ENCODE measurements at places on chromosomes 16 and 17.

- no peak for DNase-seq
Observed at GRCh38 chr16:84548508-84548907, 44.0 kb upstream of the MEAK7 start.

- no peak for DNase-seq
Observed at GRCh38 chr16:76676356-76676755, 399.2 kb downstream of the CNTNAP4 start.

DNA sequence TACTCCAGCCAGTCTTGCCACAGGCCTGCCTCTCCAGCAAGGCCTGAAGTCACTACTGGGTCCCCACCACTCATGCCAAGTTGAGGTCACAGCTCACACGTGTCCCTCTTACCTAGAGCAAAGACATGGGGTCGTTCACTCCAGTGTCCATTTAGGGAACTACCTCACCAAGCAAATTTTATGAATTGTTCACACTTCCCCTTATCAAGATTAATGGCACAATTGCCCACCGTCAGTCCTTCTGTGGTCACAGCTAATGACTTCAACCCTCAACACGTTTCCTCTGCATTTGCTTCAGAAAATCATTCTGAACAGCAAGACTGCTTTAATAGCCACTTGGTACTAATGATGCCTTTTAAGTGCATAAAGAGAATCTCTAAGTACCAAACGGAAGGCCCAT is 14.6 kb downstream of the IRX6 start:
- no peak for DNase-seq

- DNase-seq, result no peak
Observed at GRCh38 chr17:81381632-81382577, 13.4 kb upstream of the BAHCC1 start.

GRCh38 chr16:15482068-15482747 is 47.8 kb downstream of the BMERB1 start:
- peak; percentile 89 for DNase-seq

GRCh38 chr17:1030684-1031532 is 34.0 kb downstream of the TIMM22 start:
- no peak for DNase-seq

DNA sequence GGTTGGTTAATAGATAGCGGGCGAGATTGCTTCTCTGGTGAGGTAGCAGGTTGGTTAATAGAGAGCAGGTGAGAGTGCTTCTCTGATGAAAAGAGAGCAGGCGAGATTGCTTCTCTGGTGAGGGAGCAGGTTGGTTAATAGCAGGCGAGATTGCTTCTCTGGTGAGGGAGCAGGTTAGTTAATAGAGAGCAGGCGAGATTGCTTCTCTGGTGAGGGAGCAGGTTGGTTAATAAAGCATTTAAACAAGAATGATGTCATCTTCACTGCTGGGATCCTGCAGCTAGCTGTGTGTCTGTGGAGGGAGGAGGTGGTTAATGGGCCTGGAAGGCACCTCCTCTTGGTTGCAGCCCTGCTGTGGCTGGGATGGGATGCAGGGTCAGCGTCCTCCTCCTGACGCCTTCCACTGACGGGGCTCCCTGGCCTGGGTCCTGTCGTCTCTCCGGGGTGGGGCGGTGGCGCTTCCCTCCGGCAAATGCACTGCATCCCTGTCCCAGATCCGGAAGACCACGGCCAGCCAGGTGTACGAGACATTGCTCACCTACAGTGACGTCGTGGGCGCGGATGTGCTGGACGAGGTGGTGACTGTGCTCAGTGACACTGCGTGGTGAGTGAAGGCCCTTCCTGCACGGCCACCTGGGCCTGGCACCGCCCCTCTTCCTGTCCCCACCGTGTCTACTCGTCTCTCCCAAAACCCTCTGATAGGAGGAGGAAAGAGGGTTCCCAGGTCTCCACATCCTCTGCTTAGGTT is 99.2 kb upstream of the ZNF750 start:
- no peak for DNase-seq

- DNase-seq, result peak; percentile 31
Observed at GRCh38 chr16:22035153-22035552, 27.2 kb downstream of the MOSMO start.

DNA sequence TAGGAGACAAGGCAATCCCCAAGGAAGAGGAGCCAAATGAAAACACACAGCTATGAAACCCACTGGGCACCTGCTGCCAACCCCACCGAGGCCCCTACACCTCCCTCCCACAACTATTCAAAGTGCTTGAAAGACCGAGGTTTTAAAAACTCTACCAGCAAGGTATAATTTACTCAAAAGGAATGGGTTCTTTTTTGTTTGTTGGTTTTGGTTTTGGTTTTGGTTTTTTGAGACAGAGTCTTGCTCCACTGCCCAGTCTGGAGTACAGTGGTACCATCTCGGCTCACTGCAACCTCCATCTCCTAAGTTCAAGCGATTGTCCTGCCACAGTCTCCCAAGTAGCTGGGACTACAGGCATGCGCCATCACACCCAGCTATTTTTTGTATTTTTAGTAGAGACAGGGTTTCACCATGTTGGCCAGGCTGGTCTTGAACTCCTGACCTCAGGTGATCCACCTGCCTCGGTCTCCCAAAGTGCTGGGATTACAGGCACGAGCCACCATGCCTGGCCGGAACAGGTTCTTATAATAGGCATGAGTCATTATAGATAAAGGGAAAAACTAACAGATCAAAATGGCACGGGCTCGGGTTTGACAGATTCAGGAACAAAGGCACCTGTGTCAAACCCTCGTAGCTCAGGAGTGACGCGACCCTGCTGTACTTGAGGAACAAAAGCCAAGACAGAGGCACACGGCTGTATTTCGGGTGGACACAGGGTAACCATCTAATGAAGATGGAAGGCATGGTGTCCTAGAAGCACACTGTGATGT is 40.7 kb downstream of the COTL1 start:
- DNase-seq, result no peak

DNA sequence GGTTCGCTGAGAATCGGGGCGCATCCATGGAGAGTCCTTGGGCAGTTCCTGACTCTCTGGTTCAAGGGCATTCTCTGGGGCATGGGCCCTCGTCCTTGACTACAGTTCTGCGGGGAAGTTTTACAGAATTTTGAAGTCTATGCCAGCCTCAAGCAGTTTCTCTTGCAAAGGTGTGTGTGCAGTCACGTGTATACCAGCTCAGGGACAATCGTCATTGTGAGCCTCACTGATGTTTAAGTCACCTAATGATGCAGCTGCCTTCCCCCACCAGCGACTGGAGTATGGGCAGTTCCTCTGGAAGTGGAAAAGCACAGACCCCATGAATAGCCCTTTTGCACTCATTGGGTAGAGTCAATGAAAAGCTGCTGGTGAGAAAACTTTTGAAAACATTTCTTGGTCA is 1.3 kb downstream of the PLCG2 start:
- DNase-seq, result no peak

DNA sequence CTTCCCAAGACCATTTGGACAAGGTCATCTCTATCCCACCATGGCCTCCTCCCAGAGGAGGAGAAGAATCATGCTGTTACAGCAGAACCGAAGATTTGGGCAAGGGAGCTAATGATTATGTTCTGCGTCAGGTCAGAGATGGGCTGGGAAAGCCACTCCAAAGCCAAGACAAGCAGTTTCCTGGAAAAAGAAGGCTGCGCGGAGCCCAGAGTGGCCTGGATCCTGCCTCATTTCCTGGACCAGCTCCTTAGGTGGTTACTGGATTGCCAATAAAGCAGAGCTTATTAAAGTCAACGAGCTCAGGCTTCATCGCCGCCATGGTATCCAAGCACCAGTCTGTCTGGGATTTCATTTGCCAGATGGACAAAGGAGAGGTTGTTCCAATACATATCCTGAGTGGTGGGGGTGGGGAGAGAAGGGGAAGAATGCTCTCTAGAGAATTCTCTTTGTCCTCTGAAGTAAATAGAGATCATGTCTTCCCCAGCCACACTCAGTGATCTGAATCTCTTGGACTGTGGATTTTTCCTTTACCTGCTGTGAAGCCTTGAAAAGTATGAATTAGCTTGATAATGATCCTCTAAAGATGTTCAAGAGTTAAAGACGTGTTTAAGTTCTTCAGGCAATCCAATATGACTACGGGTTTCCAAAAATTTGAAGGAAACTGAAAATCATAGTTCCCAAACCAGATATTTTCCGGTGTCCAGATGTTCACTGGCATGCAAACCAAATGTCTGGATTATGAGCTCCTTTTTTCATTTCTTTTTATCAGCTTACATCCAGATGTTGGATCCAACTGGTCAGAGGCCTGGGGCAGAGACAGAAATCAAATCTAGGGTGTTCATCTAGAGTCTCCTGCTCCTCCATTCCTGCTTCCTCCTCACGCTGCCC is 17.7 kb downstream of the PRAC1 start:
- DNase-seq, result no peak

DNA sequence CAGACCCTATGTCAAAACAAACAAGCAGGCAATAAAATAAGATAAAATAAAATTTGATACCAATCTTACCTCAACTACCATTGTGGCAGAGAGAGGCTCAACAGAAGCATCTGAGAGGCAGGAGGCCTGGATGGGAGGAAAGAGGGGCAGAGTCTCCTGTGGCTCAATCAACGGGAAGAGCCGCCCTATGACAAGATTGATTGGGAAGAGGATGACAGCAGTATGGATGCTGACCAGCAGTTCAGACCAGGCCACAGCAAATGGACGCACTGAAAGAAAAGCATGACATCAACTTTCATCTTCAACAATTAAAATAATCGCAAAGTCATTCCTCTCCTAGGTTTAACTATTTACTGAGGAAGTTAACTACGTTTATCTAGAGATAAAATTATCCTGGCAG is 47.4 kb downstream of the PKD1L3 start:
- DNase-seq, result no peak

- DNase-seq, result peak; percentile 36
Observed at GRCh38 chr16:30122604-30123160, 338 bp downstream of the MAPK3 start.

GRCh38 chr16:60203525-60204124 is 1469.5 kb upstream of the GOT2 start:
- peak; percentile 6 for DNase-seq

GRCh38 chr17:47732399-47733046 is 513 bp upstream of the TBX21 start:
- DNase-seq, result no peak

DNA sequence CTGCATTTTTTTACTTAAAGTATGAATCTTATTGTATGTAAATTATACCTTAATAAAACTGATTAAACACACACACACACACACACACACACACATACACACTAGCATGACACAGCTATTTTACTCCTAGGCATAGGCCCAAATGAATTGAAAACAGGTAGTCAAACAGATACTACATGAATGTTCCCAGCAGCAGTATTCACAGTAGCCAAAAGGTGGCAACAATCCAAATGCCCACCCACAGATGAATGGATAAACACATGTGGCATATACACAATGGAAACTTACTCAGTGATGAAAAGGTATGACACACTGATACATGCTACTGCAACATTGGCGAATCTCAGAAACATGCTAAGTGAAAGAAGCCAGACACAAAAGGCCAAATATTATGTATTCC is 223.5 kb downstream of the CYB561 start:
- DNase-seq, result peak; percentile 7

DNA sequence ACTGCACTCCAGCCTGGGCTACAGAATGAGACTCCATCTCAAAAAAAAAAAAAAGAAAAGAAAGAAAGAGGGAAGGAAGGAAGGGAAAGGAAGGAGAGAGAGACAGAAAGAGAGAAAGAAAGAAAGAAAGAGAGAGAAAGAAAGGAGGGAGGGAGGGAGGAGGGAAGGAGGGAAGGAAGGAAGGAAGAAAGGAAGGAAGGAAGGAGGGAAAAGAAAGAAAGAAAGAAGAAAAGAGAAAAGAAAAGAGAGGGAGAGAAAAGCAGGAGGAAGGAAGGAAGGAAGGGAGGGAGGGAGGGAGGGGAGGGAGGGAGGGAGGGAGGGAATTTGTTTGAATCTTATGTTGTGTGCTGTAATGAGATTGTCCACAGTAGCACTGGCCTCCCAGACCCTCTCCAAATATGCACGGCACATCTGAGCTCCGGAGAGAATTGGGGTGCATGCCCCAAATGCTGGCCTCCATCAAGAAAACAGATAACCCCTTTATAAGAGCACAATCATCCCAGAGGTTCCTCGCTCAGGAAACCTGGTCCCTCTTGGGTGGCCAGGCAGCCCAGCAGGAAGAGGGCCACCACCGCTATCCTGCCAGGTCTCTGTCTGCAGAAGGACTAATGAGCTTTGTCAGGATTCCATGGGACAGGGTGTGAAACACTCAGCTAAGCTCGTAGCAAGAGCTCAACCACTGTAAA is 8.8 kb upstream of the EIF1 start:
- no peak for DNase-seq

DNA sequence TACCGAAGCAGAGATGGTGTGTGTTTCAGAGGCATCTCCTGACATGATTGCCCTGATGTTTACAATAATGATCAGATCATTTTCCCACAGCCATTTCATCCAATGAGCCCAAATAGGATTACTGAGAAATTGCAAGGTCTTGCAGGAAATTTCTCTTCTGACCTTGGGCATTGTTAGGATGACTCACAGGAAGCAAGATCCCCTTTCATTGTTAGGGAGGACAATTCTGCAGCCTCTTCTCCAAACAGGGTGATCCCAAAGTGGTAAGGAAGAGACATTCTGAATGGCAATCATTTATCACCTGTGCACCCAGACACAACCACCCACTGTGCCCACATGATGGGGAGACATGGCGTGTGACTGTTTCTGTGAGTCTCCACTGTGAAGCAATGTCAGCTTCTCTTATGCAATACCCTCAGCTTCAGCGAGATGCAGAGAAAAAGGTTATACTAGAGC is 306.7 kb upstream of the XYLT1 start:
- DNase-seq, result no peak

DNA sequence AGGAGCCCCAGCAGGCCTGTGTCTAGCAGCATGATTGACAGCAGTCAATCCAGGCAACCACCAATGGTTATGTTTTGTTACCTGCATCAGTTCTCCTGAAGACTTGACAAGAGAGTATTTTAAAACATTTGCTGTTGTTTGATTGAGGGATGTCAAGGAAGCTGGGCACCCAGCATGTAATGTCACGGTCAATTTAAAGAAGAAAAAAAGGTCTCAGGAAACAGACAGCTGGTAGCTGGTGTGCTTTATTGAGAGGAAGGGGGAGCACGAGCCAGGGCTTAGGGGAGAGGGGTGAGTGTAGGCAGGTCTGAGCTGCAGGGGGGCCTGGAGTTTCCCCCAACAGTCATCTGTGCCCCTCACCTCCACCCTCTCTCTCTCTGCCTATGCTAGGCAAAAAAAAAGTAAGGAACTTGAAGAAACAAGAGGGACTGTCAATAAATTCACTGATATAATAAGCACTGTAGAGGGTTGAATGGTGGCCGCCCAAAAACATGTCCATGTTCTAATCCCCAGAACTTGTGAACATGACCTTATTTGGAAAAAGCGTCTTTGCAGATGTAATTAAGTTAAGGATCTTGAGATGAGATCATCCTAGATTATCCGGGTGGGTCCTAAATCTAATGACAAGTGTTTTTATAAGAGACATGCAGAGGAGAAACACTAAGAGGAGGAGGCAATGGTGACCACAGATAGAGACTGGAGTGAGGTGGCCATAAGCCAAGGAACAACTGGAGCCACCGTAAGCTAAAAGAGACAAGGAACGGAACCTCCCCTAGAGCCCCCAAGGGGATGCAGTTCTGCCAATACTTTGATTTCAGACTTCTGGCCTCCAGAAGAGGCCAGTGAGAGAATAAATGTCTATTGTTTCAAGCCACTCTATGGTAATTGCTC is 14.5 kb downstream of the TSPOAP1 start:
- DNase-seq, result no peak

- no peak for DNase-seq
Observed at GRCh38 chr17:42424991-42425610, 2.0 kb upstream of the CAVIN1 start.

- no peak for DNase-seq
Observed at GRCh38 chr17:41813699-41814124, 908 bp downstream of the FKBP10 start.
